ENCODE measurements at places on chromosomes 11 and 22.

DNA sequence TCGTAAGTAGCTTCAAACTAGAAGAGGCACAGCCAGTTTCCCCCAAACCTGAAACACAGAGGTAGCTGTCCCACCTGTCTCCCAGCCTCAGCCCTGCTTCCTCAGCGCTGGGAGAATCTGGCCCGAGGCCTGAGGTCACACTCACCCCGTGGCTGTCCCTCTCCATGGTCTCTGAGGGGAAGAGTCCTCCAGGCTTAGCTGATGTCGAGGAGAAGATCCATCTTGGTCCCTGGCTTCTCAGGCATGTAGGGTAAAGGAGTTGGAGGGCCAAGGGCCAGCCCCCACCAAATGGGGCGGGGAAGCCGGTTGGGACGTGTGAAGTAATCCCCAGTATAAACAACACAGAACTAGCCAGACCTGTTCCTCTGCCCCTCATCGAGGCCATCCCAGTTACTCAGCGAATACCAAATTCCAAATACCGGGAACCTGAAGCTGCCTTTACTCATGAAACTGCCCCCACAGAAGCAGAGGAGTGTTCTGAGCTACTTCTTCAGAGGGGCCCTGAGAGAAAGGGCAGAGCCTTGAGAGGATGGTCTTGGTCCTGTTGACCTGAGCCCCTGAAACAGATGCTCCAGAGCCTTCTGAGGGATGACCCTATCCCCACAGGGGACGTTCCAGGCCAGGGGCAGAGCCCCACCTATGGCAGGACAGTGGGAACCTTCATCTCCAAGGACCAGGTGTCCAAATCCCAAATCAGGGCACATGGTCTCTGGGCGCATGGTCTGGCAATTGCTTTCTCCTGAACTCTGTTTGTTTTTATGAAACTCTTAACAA lies at the start of gene TMPRSS13:
Gene TMPRSS13, minus strand, starts transcription at position 261 of the 774 bp plus-strand sequence. Its CDS starts 95 bp downstream, at position 166.
- no peak for DNase-seq

GRCh38 chr11:17328871-17329494 lies 22.6 kb upstream of the NCR3LG1 start:
- no peak for DNase-seq

DNA sequence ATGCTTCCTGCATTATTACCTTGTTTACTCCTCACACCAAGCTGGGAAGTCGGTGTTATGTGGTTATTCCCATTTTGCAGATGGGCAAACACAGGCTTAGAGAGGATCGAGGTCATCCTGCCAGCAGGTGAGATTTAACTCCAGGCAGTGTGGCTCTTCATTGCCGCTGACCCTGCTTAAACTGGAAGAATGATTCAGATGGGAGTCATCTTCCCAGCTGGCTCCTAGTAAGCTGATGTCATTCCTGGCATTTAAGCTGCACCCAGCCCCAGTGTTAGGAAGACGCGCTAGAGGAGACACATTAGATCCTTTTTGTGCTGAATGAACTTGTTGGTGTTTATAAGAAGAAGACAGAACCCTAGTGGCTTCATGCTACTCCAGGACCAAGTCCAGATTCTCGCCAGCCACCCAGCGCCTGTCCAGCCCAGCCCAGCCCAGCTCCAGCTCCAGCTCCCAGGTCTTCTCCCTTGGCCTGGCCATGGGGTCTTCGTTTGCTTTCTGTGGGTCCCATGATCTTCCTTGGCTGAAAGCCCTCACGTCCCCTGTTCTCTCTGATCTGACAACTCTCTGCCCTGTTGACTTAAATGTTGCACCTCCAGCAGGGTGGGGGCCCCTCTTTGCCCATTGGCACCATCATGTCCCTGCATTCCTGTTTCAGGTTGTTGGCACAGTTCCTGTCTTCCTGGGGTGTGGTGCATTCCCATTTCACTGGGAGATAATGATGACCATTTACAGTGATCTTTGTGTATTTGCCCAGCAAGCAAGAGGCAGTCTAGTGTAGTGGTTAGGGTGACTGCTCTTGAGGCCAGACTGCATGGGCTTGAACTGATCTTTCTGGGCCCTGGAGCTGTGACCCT lies 13.6 kb downstream of the PARVB start:
- no peak for DNase-seq

DNA sequence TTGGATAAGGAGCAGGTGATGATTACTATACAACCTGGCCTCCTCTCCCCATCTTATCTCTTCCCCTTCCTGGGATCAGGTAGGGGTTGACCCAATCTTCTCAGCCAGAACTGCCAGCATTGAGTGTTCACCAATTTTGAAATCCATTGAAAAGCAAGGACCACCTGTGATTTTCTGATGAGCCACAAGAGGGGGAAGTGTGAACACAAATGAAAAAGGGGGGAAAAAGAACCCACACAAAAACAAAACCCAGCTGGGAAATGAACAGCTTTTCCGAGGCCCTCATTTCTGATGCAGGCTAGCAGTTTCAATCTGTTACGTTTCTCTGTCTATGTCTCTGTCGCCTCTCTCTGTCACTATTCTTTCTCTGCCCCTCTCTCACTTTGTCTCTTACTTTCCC lies 161.9 kb downstream of the INSC start:
- no peak for DNase-seq

DNA sequence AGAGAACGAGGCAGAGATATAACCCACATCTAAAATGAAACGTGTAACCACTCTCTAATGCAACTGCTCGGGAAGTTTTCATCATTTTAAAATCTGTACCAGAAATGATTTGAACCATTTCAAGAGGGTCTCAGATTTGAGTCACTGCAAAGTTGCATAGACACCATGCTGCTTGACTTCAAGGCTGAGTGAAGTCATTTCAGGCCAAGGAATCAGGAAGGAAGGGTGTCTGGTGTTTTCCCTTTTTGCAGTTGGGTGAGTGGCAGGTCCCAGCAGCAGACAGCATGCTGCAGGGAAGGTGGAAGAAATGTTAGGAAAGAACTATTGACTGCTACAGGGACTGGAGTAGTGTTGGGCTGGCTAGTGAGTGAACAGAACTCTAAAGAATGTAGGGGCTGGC lies 16.5 kb downstream of the TANGO2 start:
- DNase-seq: no peak

DNA sequence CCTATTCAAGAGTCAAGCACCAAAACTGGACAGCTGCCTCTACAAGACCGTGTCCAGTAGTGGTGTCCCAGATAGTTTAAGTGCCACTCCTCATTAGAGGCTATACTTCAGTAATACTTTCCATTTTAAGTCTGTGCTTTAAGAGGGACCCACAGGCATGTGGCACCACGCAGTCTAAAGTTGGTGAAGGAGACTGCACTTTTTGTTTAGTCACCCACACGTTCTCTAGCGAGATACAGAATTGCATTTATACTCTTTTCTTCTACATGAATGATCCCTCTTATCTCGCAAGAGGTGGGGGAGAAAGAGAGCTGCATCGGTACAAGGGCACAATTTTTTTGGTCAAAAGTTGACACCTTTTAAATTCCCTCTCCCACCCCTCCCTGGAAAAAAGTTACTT lies 41.5 kb downstream of the DDX6 start:
- DNase-seq: no peak

- no peak for DNase-seq
Observed at GRCh38 chr11:2762451-2762850, 62.7 kb upstream of the KCNQ1OT1 start.

DNA sequence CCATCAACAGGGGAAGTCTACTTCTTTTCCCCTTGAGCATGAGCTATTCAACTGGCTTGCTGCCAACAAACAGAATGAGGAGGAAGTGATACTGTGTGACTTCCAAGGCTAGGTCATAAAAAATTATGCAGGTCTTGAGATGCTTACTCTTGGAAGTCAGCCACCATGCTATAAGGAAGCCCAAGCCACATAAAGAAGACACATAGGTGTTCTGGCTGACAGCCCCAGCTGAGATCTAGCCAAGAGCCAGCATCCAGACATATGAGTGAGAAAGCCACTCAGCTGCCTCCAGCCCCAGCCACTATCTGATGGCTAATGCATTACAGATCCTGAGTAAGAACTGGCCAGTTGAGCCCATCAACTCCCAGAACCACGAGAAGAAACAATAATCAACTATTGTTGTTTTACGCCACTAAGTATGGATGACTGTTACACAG lies 31.0 kb upstream of the PPP2R1B start:
- no peak for DNase-seq

GRCh38 chr11:42625757-42626665 lies 685.8 kb upstream of the API5 start:
- no peak for DNase-seq

DNA sequence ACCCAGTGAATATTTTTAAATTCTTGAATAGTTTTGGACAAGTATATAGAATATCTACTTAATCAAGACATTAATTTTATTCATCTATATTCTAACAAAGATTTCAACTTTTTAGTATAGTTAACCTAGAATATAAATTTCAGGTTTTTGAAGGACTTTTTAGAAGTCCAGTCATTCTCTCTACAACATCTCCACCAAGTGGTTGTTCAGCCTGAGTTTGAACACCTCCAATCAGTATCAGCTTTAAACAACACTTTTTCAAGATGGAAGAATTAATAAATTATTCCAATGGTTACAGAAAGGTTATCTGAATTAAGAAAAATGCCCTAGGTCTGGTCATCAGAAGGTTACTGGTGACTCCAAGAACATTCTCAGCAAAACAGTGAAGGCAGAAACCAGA lies 31.8 kb downstream of the EIF3M start:
- DNase-seq: no peak

- DNase-seq: no peak
Observed at GRCh38 chr22:20060700-20061480, 19.2 kb upstream of the DGCR8 start.

- DNase-seq: peak; percentile 59
Observed at GRCh38 chr11:63918507-63919191, 1.7 kb upstream of the RCOR2 start.

DNA sequence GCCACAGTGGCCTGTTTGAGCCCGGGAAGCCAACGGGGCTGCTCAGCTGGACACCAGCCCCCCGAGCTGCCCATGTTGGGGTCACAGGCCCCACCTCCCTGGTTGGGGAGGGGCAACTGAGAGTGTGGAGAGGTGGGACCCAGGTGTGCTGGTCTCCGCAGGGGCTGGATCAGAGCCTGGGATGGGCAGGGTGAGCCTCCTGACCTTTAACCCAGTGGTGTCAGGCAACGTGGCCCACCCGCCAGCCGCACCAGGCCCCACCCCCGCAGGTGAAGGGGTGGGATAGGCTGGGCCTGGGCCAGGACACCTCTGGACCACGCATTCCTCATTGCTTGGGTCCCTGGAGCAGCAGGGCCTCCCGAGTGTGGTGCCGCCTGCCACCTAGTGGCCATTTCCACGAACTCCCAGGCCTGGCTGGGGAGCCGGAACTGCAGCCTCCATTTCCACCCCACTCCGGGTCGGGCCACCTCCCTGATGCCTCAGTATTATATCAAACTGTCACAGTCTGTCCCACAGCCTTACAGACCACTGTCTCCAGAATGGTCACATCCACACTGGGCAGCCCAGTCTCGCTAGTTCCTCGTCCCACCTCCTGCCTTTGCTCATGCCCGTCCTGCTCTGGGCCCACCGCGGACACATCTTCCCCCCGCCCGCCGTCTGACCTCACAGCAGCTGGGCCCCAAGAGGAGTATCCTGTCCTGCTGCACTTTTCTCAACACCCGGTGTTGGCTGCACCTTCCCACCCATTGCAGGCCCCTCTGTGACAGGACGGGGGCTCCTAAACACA lies 13.3 kb upstream of the PPP6R3 start:
- DNase-seq: peak; percentile 65

GRCh38 chr22:36425977-36426523 lies 38.3 kb upstream of the MYH9 start:
- DNase-seq: peak; percentile 60

DNA sequence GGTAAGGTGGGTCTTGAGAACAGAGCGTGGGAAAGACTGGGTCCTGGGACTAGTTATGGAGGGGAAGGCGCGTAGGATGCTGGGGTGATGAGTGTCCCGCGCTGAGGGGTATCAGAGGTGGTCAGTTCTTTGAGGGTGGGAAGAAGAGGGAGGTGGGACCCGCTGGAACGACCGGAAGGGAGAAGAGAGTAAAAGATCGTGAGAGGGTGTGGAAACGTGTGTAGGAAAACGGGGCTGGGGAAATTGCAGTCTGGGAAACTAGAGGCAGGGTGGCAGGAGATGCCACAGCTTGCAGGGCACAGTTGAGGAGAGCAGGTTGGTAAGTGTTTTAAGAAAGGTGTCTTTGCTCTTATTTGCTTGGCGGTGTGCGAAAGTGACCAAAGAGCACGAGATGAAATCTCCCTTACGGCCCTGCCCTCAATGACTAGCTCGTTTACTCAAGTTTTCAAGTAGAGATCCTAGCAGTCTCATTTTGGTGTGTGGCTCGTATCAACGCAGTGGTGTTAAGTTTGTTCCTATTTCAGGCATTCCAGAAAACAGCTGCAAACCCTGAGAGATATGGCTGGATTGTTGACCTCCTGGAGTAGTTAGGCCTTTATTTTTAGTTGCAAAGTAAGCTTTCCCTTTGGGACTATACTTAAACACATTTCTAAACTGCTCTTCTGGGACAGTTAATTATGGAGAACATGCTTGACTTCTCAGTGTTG lies 615 bp downstream of the STT3A start:
- peak; percentile 75 for DNase-seq

- DNase-seq: no peak
Observed at GRCh38 chr22:31943206-31943977, 943 bp upstream of the YWHAH start.

GRCh38 chr22:49179886-49180682 lies 647.6 kb downstream of the BRD1 start:
- no peak for DNase-seq

- DNase-seq: no peak
Observed at GRCh38 chr11:42593441-42593840, 718.4 kb upstream of the API5 start.

GRCh38 chr11:21514316-21514715 lies 678.6 kb upstream of the ANO5 start:
- peak; percentile 37 for DNase-seq

- DNase-seq: no peak
Observed at GRCh38 chr22:37843741-37844089, 419 bp downstream of the ANKRD54 start.

DNA sequence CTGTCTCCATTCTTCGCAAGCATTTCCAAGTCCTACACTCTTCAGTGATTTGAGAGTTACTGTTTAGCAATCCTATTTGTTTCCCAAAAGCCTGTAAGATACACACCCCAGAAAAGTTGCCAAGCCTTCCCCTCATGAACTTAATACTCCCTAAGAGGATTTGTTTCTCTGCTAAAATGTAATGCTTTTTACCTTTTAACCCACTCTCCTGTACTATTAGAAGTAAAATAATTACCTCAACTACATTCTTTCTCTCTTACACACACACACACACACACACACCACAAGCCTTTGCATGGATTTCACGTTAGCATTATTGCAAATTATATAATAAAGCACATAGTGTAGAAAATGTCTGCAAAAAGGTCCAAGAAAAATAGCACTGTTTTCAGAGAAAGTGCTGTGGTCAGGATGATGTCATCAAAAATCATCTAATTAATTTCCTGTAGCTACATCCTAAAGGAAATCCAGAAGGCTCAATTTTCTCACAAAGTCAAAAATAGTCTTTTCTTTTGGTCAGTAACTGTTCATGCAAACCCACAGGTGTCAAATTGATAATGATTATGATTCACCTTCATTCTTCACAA lies 364.1 kb upstream of the PITPNB start:
- no peak for DNase-seq

- DNase-seq: no peak
Observed at GRCh38 chr11:16408619-16409018, 52.3 kb upstream of the SOX6 start.

GRCh38 chr11:74778581-74778980 lies 29.9 kb downstream of the RNF169 start:
- DNase-seq: peak; percentile 2

- peak; percentile 80 for DNase-seq
Observed at GRCh38 chr11:2991452-2992233, 486 bp downstream of the NAP1L4 start.
